Prostate gland (tissue), 2 donors: ENCODE measurements at places on chromosomes 3 and 15. TPM values are rescaled to one million over a fixed set of nuclear protein-coding genes. Genes with fewer than 3 reads are reported as not detected.

GRCh38 chr15:43749690-43750345 is 3.6 kb downstream of the PDIA3 start:
- no peaks in the 10 kb centered on the region for H3K27me3 ChIP-seq
- no peak for DNase-seq
- H3K4me1 ChIP-seq: peaks cover 4% of the 10 kb centered on the region
- H3K27ac ChIP-seq: no peak overlapping the region

DNA sequence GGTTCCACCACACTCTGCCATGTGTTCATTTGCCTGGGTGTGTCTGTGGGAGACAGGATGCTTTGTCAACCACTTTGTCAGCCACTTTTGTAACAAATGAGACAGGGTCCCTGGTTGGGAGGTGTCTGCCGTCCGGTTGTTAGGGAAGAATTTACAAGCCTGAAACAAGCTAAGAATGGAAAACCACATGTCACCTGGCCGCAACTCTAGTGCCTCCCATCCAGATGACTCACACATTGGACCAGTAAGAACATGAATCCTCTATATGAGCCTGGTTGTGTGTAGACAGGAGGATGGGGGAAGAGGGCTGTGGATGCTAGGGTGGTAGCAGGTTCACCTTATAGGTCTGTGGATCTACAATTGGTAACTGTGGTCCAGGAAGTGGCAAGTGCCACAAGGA is 335.3 kb downstream of the CLSTN2 start:
- no peak overlapping the region for H3K27ac ChIP-seq
- H3K4me1 ChIP-seq: no peaks in the 10 kb centered on the region
- no peak overlapping the region for H3K4me3 ChIP-seq
- DNase-seq: no peak
- no peaks in the 10 kb centered on the region for H3K27me3 ChIP-seq
- no peaks in the 10 kb centered on the region for H3K36me3 ChIP-seq

DNA sequence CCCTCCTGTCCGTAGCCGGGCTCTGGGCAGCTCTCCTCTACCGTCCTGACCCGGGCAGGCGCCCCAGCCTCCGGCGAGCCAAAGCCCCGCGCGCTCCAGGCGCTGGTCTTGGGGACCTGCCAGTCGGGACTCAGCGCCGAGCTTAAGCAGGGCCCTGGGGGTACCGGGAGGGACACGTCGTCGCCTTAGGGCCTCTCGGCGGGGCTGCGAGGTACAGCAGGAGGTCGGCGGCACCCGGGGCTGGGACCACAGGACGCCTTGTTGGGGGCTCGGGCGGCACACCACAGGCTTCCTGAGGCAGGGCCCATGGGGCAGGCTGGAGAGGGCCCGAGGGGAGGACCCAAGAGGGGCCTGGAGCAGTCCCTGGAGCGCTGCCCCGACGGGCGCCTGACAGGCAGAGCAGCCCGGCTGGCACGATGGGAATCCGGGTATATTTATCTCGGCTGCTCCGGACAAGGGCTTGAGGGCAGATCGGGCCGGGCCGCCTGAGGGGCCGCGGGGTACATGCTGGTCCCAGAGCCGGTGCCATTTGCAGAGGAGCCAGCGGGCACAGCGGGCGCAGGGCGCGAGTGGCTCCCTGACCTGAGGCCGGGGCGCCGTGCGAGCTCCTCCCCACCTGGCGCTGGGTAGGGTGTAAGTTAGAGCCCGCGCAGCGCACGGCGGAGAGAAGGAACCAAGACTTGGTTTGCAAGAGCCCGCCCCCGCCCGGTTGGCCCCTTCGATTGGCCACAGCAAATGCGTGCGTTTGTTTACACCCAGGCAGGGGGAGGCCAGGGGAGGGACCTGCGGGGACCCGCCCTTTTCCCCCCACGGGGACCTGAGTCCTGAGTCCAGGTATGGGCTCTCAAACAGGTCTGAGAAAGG is 574 bp downstream of the SLC38A3 start:
- no peaks in the 10 kb centered on the region for H3K36me3 ChIP-seq
- peak overlapping the region; percentile 20 for H3K4me3 ChIP-seq
- no peaks in the 10 kb centered on the region for H3K27me3 ChIP-seq
- DNase-seq: peak; percentile 32

Gene BOC
- 41.4 TPM for total RNA-seq

- H3K27ac ChIP-seq: no peak overlapping the region
- no peak for DNase-seq
- H3K4me1 ChIP-seq: no peaks in the 10 kb centered on the region
- no peaks in the 10 kb centered on the region for H3K27me3 ChIP-seq
These were observed 86.1 kb upstream of the CGNL1 start for GRCh38 chr15:57290187-57290586.

Gene PLSCR2
- total RNA-seq: 0.51 TPM
